PC-3 (cell line): ENCODE measurements at places on chromosomes 5 and 9. TPM values are rescaled to one million over a fixed set of nuclear protein-coding genes. Genes with fewer than 3 reads are reported as not detected.

DNA sequence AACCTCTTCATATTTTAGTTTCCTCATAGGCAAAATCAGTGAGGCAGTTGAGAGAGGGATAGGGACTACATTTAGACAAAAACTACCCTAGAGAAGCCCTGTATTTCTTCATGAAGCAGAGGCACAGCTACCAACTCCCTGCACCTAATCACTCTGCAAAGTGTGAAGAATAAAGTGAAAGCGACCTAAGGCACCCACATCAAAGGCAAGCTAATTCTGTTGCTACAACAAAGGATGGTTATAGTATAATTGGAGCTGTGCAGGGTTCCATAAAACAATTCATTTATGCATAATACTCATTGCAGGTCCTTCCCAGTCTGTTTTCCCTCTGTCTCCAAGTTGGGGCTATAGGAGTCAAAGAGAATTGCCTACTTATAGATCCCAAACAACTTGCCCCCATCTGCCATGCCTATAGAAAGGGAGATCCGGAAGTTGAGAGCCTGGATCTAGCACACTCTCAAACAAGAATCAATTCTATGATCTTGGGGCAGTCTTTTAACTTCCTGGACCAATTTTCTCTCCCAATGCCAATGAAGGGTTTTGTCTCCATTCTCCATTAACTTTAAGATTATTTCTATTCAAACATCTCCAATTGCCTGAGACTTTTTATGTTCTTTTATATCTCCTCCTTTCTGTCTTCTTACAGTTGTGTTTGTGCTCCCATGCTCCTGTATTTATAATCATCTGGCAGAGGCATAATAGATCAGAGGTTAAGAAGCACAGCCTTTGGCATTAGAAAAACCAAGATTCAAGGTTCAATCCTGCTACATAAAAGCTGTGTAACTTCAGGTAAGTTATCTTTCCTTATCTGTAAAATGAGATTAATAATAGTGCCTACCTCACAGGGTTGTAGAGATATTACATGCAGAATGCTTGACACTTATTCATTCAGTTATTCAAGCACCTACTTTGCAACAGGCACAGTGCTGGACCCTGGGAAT is 56.0 kb upstream of the PTGER4 start:
- DNase-seq: no peak

Gene GGTA1
- total RNA-seq: not detected in 2 replicates

DNA sequence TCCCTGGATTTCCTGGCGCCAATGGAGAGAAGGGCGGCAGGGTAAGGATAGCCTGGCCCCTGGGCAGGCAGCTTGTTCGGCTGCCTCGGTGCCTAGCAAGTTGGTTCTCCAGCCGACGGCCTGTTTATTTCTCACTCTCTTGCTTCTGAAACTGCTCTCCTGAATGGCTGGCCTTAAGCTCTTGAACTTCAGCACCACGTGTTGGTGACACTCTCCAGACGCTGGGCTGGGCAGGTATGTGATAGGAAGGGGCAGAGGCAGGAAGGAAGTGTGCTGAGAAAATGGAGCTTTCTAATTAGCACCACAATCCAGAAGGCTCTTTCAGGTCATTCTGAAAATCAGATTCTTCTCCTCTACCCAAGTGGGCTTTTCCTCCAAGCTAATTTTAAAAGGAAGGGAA is 91.4 kb upstream of the FCN2 start:
- no peak for DNase-seq

DNA sequence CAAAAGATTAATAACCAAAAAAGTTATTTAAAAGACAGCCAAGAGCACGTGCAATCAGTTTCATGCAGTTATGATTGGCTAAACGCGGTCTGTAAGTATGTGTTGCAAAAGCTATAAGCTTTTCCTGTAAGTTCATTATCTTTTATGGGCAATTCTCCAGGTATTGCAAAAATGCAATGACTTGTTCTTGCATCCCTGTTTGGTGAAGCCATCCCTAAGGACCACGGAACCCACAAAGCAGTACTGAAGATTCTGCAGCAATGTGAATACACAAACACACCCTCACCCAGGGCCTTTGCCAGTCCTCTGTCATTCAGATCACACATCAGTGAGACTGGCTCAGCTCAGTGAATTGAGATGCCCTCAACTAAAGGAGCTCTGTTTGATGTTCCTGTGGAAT is 11.4 kb downstream of the GCNT4 start:
- peak; percentile 38 for DNase-seq

- no peak for DNase-seq
These were observed 123.4 kb downstream of the BASP1 start for GRCh38 chr5:17340819-17341218.

Gene CRHBP
- not detected in 2 replicates for total RNA-seq

GRCh38 chr9:128945798-128946501 is 1.5 kb downstream of the DOLK start:
- DNase-seq: no peak

Gene MARCHF3
- total RNA-seq: 1.3 and 2.5 TPM in 2 replicates

DNA sequence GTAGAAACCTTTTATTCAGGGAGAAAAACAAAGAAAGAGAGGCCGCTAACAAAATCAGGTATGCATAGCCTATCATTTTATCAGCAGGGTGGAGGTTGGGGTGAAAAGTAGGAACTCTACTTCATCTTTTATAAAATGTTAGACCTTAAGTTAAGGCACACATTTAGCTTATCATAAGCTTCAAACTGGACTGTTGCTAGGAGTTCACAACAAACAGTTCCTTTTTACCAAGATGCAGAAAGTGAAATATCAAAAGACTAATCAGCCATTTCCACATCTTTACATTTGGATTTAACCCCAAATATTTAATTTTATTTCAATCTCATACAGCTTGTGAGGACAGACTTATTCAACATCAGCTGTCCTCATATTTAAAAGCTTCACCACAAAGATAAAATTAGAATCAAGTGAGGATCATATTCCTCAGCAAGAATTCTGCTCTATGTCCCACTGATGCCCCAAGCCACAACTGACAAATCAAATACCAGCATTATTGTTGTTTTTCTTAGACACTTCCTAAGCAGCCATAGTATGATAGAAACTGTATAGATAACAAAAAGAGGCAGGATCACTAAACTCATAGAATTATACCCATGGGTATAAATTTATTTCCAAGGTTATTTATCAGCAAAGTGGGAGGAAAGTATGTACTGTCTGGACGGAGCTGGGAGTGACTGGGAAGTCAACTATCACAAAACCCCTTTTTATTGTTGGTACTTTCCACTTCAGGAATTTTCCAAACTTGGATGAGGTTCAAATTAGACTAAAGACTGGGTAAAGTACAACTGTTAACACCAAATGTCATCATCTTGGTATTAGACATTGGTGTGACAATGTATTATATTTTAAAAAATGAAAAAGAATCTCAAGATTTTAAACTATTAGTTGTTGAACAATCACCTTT is 29.9 kb upstream of the MYOT start:
- DNase-seq: no peak
